NCI-H1092 (cell line): ENCODE measurements at places on chromosomes 2 and 18.

- no peak for DNase-seq
Measured at GRCh38 chr2:122478771-122479170, 723.3 kb downstream of the TSN start.

DNA sequence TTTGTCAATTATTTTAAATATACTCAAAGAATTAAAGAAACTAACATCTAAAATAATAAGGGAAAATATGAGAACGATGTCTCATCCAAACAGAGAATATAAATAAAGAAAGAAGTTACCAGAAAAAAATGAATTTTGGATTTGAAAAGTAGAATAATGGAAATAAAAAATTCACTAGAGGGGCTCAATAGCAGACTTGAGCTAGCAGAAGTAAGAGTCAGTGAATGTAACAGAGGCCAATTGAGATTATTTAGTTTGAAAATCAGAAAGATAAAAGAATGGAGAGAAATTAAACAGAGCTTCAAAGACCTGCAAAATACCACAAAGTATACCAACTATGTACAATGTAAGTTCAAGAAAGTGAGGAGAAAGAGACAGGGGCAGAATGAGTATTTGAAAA is 333.6 kb downstream of the GPD2 start:
- no peak for DNase-seq

DNA sequence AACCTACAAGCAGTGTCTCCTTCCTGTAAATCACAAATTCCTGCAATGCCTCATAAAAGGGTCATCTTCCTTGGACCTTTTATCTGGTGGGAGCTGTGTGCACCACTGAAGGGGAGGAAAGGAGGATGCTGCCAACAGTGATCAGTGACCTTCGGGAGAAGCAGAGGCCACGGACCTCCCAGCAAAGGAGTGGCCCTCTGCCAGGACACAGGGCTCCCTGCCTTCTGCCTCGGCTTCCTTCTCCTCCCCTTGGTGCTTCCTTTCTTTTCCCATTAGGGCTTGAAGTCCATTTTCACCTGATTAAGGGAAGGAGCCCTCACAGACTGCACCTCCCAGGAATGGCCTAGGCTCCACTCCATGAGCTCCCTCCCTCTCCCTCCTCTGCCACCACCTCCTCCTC is 85.3 kb upstream of the ITGA6 start:
- no peak for DNase-seq

DNA sequence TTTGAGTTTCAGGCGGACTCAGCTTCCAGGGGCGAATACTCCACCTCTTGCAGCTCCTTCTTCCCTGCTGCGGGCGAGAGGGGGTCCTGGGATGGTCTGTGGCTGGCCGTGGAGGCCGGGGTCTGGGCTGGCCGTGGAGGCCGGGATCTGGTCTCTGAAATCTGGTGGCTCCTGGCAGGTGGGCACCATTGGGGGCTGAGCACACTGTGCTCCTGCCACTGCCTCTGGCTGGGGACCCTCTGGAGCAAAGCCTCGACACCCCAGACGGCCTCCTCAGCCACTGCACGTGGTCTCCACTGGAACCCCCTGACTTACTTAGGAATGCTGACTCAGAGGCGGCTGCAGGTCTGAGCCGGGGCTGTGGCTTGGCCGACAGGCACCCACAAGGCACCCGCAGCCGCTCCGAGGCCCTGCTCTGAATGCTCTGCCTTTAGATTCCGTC is 100.1 kb upstream of the ALKAL2 start:
- DNase-seq = no peak

DNA sequence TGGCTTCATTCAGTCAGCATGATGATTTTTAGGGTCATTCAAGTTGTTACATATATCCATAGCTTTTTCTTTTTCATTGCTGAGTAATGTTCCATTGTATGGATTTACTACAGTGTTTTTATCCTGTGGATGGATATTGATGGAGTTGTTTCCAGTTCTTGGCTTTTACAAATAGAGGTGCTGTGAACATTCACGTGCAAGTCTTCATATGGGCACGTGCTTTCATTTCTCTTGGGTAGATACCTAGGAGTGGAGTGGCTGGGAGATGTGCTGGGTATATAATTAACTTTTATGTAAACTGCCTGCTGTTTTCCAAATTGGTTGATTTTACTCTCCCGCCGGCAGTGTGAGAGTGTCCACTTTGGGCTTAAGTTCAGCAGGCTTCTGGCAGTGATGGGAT is 16.5 kb downstream of the AGAP1 start:
- no peak for DNase-seq

- DNase-seq = no peak
Measured at GRCh38 chr2:206616151-206616550, 26.1 kb upstream of the FAM237A start.

DNA sequence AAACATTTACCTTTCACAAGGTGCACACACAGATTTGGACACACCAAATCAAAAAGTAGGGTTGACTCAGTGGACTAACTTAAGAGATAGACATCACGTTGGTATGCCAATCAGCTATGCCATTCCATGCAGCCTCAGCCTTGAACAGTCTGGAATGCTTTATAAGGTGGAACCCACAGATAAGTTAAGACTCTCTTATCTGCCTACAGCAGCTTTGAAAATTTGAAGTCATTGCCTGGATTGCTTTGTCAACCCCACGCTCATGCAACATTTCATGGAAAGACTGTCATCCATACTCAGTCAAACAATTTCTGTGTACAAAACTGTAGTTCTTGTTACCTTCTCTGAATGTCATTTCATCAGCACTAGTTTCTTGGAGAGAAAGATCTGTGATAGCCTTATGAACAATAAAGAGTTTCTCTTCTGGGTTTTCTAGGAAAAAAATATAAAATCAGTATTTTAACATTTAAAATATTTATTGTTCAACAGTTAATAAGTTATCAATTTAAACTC is 1.2 kb downstream of the ERMN start:
- no peak for DNase-seq

DNA sequence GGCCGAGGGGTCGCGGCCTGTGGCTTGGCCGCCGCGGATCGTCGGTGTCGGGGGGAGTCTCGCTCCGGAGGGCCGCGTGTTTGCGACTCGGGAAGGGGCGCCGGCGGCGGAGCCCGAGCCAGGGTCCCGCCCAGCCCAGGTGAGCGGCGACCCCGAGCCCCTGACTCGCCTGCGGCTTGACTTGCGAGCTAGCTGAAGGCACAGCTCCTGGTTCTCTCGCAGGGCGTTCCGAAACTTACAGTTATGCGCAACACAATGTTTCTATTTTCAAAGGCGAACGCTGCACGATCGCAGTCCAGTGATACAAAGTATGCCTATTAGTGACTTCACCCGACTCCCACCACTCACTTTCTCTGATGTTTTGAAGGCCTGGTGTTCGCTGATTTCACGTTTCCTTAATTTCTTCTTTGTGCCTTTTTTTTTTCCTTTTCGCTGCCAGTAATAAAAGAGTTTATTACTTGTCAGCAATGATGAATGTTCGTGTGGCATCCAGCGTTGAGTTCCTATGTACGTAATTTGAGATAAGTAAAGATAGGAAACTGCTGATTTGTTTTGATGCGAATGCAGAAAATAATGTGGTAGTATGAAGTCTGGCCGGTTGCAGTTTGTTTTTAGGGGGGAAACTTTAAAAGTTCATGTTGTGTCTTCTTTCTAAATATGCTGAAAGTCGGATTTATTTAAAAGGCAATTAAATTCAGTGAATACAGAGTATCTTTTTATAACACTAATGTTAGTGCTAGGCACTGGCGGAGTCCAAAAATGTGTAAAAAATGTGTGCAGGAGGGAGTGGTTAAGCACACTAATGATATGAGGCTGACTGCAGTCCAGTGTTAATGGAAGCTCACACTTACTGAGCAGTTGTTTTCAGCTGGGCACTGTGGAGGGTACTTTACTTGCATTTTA is 706 bp downstream of the UBXN2A start:
- DNase-seq = no peak

- no peak for DNase-seq
Measured at GRCh38 chr2:220871909-220872308, 700.2 kb downstream of the EPHA4 start.

DNA sequence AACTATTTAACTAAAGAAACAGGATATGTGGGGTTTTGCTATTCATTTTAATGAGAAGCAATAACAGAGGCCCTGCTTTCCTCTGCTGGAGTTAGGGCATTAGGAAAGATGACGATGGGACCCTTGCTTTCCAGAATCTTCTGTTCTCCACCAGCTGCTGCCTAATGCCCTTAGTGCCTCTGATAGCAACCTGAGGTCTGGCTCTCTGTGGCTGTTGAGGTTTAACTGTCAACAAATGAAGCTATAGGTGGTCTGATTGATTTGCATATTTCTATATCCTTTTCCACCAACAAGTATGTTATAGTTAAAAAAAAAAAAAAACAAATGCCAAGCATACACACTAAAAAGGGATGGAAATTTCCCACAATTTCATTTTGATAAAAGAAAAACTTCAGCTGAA is 115.1 kb upstream of the NCK2 start:
- no peak for DNase-seq

GRCh38 chr2:79530443-79530842 is 17.6 kb downstream of the CTNNA2 start:
- DNase-seq = no peak

DNA sequence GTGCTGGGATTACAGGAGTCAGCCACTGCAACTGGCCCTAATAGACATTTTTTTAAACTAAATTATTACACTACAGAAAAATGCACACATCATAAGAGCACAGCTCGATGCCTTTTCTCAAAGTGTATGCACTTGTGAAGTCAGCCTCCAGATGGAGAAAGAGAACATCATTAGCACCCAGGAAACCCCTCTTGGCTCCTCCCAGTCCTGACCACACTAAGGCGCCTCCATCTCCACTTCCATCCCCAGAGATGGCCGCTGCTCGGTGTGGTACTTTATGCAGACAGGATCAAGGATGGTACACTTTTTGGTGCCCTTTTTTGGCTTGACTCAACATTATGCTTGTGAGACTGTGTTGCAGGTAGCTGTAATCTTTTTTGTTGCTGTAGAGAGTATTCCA is 34.8 kb downstream of the RRM2 start:
- DNase-seq = no peak
